ENCODE measurements at places on chromosomes 13 and 19.

DNA sequence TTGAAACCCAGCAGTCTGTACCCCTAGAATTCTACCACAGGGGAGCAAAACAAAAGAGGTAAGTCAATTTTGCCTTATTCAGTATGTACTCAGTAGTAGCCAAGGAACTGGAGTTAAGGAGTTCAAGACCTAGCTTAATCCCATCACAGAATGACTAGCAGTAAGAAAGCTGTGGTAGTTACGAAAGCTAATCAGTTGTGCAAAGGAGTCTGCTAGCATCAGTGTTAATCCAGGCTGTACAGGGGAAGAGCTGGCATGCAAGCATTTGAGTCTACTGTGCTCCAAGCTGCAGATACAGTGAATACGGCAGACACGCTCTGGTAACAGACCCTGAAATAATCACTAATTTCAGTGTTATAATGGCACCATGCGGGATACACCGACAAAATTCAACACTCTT lies 4.7 kb downstream of the DNMT1 start:
- peak; percentile 10 for DNase-seq

- DNase-seq = no peak
Measured at GRCh38 chr13:108902405-108903155, 273.2 kb downstream of the MYO16 start.

GRCh38 chr19:16185768-16186123 lies 536 bp downstream of the FAM32A start:
- peak; percentile 45 for DNase-seq

GRCh38 chr13:39822437-39822836 lies 167.0 kb downstream of the COG6 start:
- peak; percentile 6 for DNase-seq

GRCh38 chr13:51557438-51557837 lies 26.8 kb upstream of the WDFY2 start:
- no peak for DNase-seq

GRCh38 chr19:31838163-31838815 lies 489.1 kb upstream of the TSHZ3 start:
- DNase-seq = peak; percentile 7

DNA sequence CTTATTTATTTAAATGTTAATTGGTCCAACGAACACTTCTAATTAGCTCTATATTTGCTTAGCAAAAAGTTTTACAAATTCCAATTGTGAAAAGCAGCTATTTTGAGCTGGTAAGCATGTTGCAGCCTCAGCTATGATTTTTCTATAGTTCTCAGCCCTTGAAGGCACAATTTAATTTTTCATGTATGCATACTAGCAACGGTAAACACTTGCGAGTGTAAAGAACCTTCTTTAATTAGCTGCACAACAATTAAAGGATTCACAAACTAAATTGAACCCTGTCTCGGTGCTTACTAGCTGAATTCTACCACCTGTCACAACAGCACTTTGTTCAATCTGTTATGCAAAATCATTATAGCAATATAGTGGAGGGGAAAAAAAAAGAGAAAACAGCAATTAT lies 29.8 kb downstream of the ZNF536 start:
- no peak for DNase-seq

GRCh38 chr13:99747403-99747710 lies 224.2 kb downstream of the ZIC5 start:
- DNase-seq = no peak

- DNase-seq = no peak
Measured at GRCh38 chr13:30832845-30833332, 73.2 kb upstream of the MEDAG start.

DNA sequence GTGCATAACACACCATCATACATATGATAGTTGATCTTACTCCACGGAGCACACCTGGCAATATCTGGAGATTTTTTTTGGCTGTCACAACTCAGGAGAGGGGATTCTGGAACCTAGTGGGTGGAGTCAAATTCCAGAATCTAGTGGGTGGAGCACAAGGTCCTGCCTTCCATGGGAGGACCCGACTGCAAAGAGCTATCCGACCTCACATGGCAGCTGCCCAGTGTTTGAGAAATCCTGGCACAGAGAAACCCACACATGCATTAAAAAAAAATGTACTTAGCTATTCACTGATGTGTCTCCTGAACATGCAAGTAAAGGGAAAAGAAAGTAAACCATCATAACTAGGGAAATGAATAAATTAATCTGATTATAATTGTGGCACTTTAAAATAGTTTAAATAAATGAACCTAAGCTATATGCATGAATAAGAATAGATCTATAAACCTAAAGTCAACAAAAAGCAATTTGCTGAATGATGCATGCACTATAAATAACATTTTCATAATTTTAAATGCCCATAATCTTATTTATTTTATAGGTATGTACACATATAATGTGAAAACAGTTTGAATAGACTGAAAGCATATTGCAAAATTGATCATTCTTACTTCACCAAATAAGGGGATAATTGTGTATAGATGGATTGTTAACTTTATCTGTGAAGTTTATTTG lies 300.3 kb downstream of the MYO16 start:
- DNase-seq = peak; percentile 20

DNA sequence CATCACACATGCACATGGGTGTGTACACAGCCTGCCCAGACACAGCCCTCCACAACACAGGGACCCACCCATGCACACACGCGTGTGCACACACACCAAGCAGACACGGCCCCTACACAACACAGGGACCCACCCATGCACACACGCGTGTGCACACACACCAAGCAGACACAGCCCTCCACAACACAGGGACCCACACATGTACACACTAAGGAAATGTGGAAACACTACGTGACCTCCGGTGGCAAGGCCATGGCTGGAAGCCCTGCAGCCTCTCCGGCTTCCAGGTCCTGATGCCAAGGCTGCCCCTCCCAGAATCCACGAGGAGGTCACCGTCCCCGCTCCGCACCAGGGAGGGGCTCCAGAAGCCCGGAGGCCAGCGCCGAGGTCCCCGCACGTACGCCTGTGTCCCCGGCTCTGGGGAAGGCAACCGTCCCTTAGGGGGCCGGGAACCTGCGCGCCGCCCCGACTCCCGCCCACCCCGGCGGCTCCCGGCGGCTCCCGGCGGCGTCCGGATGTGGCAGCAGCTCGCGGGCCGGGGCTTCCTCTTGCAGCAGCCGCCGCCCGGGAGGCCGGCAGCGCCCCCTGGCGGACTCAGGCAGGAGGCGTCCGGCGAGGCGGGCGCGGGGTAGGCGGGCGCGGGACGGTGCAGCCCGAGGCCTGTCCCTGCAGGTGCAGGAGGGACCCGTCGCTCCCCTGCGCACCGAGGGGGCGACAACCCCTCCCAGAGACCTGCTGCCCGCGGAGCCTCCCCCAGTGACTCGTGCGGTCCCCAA lies 29.8 kb upstream of the GRTP1 start:
- DNase-seq = peak; percentile 59
